Motor neuron (in vitro differentiated cells): ENCODE measurements at places on chromosomes 1 and 21. TPM values are rescaled to one million over a fixed set of nuclear protein-coding genes. Genes with fewer than 3 reads are reported as not detected.

Gene FAM43B
- 2.7 and 2.8 TPM in 2 replicates for total RNA-seq

DNA sequence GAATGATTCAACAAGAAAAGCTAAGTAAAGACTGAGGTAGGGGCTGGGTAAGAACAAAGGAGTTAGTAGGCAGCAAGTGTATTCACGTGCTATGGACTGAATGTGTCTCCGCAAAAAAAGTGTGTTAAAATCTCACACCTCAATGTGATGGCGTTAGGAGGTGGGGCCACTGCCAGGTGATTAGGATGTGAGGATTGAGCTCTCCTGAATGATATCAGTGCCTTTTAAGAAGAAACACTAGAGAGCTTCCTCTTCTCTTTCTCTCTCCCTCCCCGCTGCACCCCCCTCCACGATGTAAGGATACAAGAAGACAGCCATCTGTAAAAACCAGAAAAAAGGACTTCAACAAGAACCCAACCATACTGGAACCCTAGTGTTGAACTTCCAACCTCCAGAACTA is 396.1 kb upstream of the PLXNA2 start:
- no peak for ATAC-seq

Gene GRIK1
- 0.15 and 0.32 TPM in 2 replicates for total RNA-seq

GRCh38 chr1:86739648-86740509 is 35.5 kb downstream of the SH3GLB1 start:
- ATAC-seq = peak; percentile 38

Gene SPATA21
- 0.17 TPM in 1 of 2 replicates, not detected in the other for total RNA-seq

Gene FBXO2
- total RNA-seq = 1.7 and 3.0 TPM in 2 replicates

GRCh38 chr1:156200044-156200443 is 6.1 kb downstream of the SLC25A44 start:
- ATAC-seq = peak; percentile 50

DNA sequence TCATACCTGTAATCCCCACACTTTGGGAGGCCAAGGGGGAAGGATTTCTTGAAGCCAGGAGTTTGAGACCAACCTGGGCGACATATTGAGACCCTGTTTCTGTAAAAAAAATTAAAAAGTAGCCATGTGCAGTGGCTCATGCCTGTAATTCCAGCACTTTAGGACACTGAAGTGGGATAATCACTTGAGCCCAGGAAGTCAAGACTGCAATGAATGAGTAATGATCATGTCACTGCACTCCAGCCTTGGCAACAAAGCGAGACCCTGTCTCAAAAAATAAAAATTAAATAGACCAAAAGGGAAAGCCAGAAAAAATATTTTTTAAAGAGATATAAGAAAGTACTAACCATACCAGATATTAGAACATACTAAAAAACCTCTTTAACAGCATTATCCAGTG is 44.7 kb upstream of the LYPLAL1 start:
- no peak for ATAC-seq

DNA sequence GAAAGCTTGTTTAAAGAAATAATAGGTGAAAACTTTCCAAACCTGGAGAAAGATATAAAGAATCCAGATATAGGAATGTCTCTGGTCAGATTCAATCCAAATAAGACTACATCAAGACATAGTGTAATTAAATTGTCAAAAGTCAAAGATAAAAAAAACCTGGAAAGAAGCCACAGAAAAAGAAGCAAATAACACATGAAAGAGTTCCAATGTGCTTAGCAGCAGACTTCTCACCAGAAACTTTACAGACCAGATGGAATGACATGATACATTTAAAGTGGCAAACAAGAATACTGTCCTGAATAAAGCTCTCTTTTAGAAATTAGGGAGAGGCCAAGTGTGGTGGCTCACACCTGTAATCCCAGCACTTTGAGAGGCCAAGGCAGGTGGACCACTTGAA is 1039.9 kb downstream of the KCNT2 start:
- no peak for ATAC-seq

Gene DMRTA2
- total RNA-seq = 0.14 TPM in 1 of 2 replicates, not detected in the other

DNA sequence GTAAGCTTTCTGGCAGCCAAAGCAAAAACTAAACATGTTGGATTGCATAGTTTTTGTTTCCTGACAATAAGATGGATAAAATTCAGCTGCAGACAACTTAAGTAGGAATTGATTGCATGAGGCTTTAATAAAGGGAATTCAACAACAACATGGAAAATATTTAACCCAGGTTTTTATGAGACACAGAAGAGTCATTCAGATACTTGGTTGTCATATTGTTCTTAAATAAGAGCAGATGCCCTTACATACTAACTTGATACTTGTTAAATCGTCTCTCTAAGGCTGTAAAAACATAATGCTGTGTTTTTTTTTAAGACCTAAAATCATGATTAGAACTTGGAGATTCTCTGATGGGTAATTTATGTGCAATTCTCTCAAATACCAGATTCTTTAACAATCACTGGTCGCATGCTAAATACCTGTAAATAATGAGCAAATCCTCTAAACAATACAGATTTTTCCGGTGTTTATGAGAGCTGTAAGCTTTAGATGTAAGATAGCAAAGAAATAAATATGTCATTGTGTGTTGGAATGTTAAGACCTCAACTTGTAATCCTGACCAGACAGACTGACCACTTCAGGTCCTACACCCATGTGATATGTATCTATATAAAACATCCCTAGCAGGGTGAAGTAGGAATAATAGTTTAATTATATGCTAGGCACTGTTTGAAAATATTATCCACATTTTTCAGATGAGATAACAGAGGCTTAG is 37.8 kb upstream of the CD34 start:
- no peak for ATAC-seq

Gene SH2D2A
- 0.76 and 0.97 TPM in 2 replicates for total RNA-seq

Gene GSTM1
- total RNA-seq = not detected in 2 replicates

Gene ACTN2
- total RNA-seq = 0.05 TPM in 1 of 2 replicates, not detected in the other

GRCh38 chr1:38117444-38117887 is 70.9 kb upstream of the POU3F1 start:
- ATAC-seq = no peak

DNA sequence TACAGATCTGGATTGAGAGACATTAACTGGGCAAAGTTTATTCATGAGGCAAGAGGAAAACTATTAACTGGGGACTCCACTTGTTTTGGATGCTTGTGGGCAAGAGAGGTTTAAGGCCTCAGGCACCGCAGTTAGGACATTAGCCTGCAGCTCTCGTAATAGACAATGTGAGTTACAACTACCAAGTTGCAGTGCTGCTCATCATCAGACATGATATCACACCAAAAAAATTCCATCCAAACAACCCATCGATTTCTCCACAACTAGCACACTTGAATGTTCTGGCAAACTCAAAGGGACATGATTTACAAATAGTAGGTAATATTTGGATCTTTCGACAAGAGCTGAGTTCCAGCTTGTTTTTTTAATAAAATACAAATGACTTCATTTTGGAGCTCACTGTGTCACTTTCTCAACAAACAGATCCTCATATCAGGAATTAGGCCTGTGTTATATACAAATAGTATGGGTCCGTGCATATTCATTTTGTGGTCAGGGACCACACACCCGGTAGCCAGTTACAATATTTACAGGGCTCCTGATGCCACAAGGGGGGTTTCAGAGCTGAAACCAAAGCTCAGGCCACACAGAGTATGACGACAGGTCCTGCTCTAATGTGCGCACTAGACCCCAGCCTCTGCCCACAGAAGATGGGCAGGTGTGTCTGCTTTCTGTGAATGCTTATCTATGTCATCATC is 128.0 kb downstream of the TGFBR3 start:
- peak; percentile 46 for ATAC-seq

- peak; percentile 28 for ATAC-seq
Observed at GRCh38 chr1:198729195-198729863, 90.5 kb downstream of the PTPRC start.

DNA sequence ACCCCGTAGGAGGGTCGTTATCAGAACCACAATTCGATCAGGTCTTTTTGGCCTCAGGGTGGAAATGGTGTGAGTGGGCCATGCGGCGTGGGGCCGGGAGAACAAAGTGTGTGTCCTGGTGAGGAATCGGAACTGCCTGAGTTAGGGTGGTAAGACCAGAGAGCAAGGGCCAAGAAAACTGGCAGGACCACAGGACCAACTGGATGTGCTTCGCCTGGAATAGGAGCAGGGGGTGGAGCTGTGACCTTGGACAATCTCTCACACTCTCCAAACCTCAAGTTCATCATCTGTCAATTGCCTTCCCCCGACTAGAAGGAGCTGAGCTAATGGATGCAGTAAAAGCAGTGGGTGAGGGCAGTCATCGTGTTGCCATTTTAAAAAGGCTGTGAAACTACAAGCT is 59.5 kb downstream of the NAV1 start:
- no peak for ATAC-seq

DNA sequence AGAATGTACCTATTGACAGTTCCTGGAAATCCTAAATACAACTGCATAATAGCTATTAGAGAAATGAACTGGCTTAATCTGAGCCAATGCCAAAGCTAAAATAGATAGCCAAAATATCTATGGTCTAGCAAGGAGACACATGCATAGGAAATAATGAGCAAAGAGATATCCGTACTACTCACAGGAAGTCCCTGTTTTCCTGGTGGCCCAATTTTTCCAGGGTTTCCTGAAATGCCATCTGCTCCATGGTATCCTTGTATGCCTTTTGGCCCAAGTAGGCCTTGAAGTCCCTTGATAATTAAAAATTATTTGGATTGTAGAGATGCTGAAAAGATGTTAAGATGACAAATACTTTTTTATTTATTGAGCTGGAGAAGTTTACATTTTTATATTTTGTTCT is 108.4 kb upstream of the ZNHIT6 start:
- no peak for ATAC-seq

Gene BEND5
- total RNA-seq = not detected in 2 replicates

DNA sequence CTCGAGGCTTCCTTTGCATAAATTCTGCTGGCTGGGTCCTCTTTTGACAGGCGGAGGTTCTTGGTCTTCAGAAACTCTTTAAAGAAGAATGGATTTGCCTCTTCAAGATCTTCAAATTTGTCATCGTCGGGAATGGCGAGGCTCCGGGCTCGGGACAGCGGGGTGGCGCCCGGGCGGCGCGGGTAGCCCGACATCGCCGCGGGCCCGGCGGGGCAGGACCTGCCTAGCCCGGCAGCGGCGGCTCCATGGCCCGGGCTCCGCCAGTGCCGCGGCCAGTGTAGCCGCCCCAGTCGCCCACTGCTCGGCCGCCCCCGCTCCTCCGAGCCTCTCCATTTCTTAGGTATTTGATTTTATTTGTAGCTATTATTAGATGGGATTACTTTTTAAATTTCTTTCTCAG is 22.1 kb upstream of the TNN start:
- ATAC-seq = no peak

- ATAC-seq = no peak
Observed at GRCh38 chr1:83910461-83910860, 88.5 kb downstream of the TTLL7 start.

DNA sequence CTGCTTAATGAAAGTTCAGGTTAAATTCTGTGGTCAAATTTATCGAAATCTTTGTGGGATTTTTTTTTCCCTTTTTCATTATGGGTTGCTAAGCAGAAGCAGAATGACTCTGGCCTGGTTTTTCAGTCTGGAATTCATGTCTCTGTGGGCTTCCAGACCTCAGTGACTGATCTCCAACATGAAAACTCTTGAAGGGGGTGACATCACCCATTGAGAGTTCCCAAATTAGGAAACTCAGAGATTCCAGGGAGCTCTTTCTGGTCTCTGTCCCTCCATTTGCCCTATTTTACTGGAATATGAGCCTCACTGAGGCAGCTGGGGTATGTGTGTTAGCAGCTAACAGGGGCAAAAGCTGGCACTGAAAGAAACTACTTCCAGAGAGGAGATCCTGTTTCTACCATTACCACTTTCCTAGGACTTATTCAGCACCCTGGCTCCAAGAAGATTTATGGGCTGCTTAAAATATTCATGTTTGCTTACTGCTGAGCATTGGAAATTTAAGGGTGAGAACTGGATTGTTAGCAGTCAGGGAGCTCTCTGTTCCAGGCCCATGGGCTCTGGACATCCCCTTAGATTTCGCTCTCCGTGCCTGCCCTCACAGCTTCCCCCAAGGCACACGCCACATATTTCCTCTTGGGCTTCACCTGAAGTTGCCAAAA is 203.4 kb upstream of the SPAG17 start:
- ATAC-seq = no peak

- ATAC-seq = no peak
Observed at GRCh38 chr1:176996456-176997090, 167.9 kb downstream of the ASTN1 start.

- ATAC-seq = no peak
Observed at GRCh38 chr1:57788313-57788712, 364.5 kb upstream of the DAB1 start.

GRCh38 chr21:36147911-36148310 is 8.7 kb upstream of the DOP1B start:
- no peak for ATAC-seq

DNA sequence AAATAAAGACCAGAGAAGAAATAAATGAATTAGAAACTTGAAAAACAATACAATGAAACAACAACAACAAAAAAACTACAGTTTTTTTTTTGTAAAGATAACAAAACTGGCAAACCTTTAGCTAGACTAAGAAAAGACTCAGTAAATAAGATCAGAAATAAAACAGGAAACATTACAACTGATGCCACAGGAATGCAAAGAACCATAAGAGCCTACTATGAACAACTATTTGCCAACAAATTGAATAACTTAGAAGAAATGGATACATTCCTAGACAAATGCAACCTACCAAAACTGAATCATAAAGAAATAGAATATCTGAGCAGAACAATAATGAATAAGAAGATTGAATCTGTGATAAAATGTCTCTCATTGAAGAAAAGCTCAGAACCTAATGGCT is 742.0 kb downstream of the ADGRL2 start:
- no peak for ATAC-seq
